ENCODE measurements at places on chromosomes 12 and 14.

DNA sequence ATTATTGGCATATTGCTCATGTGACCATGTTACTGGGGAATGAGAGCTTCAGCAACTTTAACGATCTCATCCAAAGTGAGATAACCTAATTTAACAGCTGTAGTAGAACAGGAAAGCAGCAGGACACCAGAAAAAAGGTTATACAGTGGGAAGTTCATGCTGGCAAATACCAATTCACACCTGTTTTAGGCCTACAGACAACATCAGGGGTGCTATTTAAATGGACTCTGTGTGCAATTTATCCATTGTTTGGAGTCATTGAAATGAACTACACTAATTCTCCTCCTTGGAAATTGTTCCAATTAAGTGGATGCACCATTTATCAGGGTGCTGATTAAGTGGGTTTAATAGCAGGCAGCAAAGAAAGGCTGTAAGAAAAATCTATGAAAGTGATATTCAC, 424.4 kb upstream of the LMO3 start:
- DNase-seq, result no peak

- no peak for DNase-seq
Observed at GRCh38 chr12:54824402-54824801, 29.9 kb upstream of the MUCL1 start.

GRCh38 chr14:51879170-51879569, 18.8 kb downstream of the GNG2 start:
- DNase-seq, result no peak

- DNase-seq, result no peak
Observed at GRCh38 chr12:120439646-120440247, 1.8 kb downstream of the COX6A1 start.

- peak; percentile 64 for DNase-seq
Observed at GRCh38 chr12:127165567-127166392, 1101.2 kb upstream of the TMEM132C start.

- peak; percentile 83 for DNase-seq
Observed at GRCh38 chr12:15979096-15980092, 68.3 kb downstream of the DERA start.

GRCh38 chr14:28570391-28570790, 196.2 kb upstream of the FOXG1 start:
- no peak for DNase-seq

DNA sequence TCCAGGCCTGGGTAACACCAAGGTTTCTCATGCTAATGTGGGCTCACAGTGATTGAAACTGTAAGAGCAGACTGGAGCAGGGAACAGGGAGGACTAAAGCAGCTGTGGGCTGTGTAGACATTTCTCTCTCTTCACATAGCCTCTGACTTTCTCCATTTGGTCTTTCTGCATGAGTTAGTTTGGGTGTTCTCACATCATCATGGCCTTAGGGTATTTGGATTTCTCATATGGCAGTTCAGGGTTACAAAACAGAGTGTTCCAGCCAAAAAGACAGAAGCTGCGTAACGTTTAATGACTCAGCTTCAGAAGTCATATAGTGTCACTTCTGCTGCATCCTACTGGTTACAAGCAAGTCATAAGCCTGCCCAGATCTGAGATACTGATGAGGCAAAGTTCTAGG, 52.0 kb upstream of the OSBPL8 start:
- DNase-seq, result peak; percentile 92

DNA sequence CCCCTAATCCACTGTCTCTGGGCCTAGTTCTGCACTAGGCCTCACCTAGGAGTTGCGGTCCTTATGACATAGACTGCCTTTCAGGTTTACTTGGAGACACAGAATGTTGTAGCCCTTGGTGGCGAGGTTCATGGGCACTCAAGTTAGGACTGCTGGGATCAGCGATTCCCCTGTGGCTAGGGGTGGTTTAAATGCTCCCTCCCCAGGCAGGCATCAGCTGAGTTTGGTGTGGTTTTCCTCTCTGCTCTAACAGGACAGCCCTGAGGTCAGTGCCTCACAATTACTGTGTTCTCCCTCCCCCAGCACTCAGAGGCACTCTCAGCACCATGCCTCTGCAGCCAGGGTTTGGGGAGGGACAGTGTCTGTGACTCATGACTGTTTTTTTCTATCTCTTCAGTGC, 22.2 kb upstream of the RDH16 start:
- no peak for DNase-seq

GRCh38 chr12:93025145-93026103, 96.3 kb upstream of the EEA1 start:
- peak; percentile 37 for DNase-seq

DNA sequence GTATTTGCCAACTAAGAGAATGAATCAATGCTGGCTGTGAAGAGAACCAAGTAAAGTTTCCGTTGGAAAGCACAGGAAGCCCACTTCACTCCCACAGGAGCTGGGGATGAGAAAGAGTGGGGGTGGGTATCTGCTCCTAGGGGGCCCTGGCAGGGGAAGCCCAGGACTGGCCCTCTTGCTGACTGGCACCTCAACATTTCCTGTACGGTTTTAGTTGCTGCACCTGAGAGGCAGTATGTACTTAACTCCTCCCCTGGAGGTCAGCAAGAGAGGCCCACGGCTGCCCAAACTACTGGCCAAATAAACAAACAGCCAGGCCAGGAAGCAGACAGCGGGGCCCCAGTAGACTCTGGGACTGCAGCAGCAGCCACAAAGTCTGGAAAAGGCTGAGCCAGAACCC, 33.8 kb upstream of the VWF start:
- no peak for DNase-seq

DNA sequence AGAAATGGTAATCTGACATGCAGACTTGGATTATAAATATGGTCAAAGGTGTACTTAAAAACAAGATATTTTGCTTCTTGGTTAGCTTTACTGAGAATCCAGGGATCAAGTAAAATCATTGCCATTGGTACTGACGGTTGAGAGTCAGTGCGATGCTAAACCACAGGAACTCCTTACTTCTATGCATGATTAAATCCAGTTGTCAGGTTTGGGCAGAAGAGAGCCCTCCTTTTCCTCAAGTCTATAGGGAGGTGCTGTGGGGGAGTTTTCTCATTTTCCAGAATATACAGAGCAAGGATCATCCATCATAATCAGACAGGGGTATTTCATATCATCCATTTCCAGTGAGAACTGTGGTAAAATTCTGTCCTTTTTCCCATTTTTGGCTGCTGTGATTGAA, 839.1 kb downstream of the NRXN3 start:
- DNase-seq, result no peak

GRCh38 chr12:32585680-32586079, 93.4 kb upstream of the DNM1L start:
- DNase-seq, result no peak

DNA sequence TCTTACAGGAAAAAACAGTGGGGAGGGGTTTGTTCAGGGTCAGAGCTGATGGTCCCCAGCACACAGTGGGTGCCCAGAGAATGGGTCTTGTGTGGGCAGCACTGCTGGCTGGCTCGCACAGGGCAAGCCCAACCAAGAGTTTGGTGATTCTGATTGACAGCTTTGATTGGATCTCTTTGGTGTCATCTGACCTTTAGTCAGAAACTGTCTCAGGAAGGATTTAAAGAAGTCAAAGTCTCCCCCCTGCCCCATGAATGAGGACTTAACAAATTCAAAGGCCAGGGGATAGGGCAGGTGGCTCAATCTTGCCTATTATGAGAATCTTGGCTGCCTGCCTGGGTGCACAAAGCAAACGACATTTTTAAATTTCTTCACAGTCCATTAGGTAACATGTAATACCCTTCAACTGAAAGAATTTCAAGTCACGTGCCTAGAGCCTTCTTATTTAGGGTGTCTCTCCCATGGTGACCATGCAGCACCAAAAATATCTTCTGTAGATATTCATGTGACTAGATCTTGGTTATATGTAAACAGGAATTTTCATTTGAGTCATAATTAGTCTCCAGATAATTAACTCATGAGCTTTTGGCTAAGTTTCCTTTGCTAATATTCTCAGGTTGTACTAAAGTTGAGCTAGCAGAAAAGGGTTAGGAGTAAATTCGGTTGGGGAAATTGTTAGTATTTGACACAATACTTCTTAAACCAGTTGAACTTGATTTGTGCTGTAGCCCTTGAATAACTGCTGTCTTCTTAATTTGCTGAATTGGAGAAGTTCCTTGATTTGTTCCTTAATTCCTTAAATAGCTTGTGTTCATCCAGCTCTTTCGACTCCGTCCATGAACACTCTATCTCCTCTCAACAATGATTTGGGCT, 54.5 kb upstream of the HECTD1 start:
- peak; percentile 22 for DNase-seq

DNA sequence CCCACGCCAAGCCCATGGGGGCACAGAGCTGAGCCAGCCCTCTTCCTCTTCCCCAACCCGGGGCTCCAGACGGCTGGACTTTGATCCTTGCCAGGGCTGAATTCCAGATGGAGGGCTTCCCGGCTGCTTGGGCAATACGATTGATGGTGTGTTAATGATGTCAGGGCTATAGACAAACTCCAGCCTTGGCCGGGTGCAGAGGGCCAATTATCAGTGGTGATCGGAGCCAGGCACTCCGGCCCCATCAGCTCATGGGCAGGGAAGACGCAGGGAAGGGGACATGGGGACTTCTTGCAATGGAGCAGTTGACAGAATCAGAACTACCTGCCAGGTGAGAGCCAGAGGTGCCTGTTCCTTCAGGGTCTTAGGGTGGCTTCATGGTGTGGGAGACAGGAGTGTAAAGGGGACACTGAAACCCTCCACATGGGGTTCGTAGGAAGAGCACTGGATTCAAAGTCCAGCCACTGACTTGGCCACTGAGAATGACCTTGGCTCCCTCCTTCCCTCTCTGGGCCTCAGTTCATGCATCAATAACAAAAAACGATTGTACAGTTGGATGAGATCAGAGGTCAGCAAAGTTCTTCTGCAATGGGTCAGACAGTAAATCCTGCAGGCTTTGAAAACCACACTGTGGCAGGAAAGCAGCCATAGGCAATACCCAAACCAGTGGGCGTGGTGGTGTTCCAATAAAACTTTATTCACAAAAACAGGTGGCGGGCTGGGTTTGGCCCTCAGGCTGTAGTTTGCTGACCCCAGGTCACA, 333.7 kb downstream of the MED13L start:
- no peak for DNase-seq

GRCh38 chr12:93682846-93683261, 5.7 kb downstream of the CRADD start:
- no peak for DNase-seq
